Dermis blood vessel endothelial cell (primary cell): ENCODE measurements at places on chromosomes 2 and 18. TPM values are rescaled to one million over a fixed set of nuclear protein-coding genes. Genes with fewer than 3 reads are reported as not detected.

Gene SPRED2
- total RNA-seq = 2.2 and 4.8 TPM in 2 replicates

Gene CCT4
- 160 and 219 TPM in 2 replicates for total RNA-seq

DNA sequence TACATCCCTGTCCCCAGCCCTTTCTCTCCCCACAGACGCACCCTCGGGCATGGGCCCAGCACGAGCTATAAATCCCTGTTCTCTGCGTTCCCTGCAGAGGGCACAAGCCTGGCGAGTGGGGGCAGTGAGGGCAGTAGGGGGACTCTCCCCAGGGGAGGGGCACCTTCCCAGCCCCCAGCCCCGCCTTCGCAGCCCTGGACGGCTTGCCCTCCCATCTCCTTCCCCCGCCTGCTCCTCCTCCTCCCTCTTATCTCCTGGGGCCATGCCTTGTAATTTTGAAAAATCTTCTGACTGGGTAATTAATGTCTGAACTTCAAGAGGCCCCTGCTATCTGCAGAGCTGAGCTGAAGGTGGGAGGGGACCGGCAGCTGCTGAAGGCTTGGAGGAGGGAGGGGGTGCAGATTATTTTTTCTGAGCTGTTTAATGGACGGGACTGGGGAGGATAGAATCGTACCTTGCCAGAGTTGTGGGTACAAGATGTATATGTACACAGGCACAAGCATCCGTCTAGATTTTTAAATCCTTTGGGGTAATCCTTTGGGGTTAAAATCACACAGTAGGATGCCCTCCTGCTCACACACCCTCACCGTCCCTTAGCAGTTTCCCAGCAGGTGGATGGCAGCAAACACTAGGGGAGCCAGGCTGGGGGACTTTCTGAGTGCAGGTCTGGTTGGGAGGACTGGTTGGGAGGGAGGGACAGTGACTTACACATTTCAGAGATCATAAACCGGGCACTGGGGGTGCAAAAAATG, 121.9 kb downstream of the SMAD7 start:
- DNase-seq = no peak

- peak; percentile 77 for DNase-seq
Observed at GRCh38 chr2:223026357-223027110, 25.5 kb upstream of the KCNE4 start.

GRCh38 chr2:95539836-95540235, 52.0 kb upstream of the TRIM43 start:
- DNase-seq = no peak

- DNase-seq = no peak
Observed at GRCh38 chr2:45913539-45913938, 262.1 kb downstream of the PRKCE start.

GRCh38 chr2:153509133-153509532, 30.6 kb upstream of the RPRM start:
- no peak for DNase-seq

DNA sequence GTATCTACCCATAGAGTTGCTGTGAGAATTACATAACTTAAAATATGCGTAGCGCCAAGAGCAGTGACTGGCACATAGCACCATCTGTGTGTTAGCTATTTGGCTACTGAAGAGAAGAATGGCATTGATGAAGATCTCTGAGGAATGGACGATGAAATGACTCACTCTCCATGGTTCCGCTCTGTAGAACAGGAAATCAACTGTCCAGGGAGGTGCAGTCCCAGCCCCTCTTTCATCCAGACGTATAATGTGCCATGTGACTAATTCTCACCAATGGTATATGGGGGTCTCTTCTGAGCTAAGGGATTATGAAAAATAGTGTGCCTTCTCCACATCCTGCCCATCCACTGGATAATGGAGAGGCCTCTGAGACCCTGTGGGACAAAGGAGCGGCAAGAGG, 254.8 kb downstream of the CYP26B1 start:
- no peak for DNase-seq

DNA sequence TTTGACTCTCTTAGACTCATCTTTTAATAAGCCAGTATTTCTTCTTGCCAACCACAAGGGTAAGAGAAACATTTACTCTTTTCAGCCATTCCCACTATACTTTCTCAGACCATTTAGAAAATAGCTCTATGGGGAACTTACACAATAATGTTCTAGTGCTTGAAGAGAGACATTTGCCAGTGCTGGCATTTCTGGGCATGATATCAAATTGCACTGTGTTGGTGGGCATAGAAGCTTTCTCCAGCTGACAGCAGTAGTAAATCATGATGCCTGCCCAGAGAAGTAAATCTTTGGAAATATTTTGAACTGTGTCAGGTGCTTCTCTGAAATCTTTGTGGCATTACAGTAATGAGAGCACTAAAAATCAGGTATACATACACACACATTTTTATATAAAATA, 346.6 kb downstream of the CBLN2 start:
- no peak for DNase-seq

DNA sequence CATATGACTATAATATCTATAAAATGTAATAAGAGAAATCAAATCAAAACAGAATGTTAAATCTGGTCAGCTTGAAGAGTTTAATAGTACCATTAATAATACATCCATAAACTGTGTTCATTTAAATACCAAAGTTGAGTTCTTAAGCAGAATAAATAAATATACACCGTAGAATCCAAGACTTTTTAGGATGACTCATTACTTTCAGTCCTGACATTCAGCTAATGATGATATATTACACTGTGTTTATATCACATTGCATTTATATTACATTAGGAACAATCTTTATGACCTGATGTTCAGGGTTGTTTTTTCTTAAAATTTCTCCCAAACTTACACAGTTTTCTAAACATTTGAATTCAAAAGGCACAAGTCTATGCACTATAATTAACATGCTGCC, 331.3 kb downstream of the SS18 start:
- no peak for DNase-seq
